ENCODE measurements at places on chromosomes 13 and 19.

- no peak for DNase-seq
Observed at GRCh38 chr13:113149711-113150549, 8.5 kb upstream of the PROZ start.

DNA sequence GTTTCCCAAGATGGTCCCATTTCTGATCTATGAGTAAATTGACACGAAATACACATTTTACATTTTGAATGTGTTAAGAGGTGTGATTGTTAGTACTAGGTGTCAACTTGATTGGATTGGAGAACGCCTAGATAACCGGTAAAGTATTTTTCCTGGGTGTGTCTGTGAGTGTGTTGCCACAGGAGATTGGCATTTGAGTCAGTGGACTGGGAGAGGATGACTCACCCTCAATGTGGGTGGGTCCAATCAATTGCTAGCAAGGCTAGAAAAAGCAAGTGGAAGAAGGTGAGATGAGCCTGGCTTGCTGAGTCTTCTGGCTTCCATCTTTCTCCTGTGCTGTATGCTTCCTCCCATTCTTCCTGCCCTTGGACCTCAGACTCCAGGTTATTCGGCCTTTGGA, 960.7 kb upstream of the PCDH9 start:
- no peak for DNase-seq

- no peak for DNase-seq
Observed at GRCh38 chr19:5645409-5645808, 22.5 kb downstream of the SAFB start.

DNA sequence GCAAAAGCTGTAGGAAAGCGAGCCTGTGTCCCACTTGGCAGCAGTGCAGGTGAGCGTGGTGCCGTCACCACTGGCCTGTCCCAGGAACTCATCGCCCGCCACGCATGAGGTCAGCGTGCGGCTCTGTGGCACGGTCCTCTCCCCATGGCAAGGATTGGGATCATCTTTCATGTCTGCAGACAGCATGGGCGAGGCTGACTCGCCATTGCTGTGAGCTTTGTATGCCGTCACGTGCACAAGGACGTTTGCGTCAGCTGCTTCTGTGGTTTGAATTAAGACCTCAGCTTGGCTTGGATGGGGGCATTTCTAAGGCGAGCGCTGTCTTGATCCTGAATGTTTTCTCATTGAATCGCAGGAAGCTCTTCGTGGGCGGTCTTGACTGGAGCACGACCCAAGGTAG, 9.8 kb downstream of the DAZAP1 start:
- no peak for DNase-seq

GRCh38 chr19:55635334-55635717, 5.5 kb upstream of the ZNF580 start:
- DNase-seq = peak; percentile 10

- no peak for DNase-seq
Observed at GRCh38 chr19:54287456-54287855, 6.5 kb upstream of the LILRB2 start.

DNA sequence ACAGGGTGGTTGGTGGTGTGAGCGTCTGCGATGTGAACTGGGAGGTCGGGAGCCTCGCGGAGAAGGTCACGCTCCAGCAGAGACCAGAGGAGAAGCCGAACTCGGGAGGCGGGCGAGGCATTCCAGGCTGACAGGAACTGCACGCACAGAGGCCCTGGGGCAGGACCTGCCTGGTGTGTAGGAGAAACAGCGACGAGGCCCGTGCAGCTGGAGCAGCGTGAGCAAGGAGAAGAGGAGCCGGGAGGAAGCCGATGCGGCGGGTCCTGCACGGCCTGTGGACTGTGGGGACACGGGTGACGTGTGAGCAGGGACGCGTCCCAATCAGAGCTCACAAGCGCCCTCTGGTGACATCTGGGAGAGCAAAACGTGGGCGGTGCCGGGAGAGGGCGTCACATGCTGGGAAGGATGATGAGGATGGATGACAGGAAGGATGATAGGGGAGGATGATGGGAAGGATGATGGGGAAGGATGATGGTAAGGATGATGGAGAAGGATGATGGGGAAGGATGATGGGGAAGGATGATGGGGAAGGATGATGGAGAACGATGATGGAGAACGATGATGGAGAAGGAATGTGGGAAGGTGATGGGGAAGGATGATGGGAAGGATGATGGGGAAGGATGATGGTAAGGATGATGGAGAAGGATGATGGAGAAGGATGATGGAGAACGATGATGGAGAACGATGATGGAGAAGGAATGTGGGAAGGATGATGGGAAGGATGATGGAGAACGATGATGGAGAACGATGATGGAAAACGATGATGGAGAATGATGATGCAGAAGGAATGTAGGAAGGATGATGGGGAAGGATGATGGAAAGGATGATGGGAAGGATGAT, 16.1 kb upstream of the MADCAM1 start:
- DNase-seq = peak; percentile 18

- no peak for DNase-seq
Observed at GRCh38 chr19:44587963-44588770, 25.2 kb upstream of the IGSF23 start.

DNA sequence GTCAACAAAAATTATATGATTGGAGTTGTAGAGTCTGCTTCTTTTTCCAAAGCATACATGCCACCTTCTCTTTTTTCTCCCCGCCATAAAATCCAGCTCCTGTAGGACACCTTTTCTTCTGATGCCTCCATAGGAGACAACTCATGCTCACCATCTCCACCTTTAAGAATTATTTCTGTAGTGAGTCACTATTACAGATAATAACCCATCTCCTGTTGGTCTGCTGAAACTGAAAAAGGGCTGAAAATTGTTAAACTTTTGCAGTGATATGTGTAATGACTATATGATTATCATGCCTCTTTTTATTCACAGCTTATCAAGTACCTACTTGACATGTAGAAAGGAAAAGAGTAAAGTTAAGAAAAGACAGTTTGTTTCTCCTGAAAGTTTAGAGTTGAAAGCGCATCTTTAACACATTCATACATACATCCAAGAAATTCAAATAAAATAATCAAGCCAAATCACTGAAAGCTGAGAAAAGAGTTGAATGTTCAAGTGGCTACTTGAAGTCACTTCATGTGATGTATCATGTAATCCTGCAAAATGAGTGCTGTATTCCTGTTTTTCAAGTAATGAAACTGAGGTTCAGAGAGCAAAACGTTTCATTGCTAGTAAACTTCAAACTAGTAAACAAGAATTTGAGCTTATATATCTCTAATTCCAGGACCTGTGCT, 35.5 kb upstream of the LPAR6 start:
- no peak for DNase-seq

DNA sequence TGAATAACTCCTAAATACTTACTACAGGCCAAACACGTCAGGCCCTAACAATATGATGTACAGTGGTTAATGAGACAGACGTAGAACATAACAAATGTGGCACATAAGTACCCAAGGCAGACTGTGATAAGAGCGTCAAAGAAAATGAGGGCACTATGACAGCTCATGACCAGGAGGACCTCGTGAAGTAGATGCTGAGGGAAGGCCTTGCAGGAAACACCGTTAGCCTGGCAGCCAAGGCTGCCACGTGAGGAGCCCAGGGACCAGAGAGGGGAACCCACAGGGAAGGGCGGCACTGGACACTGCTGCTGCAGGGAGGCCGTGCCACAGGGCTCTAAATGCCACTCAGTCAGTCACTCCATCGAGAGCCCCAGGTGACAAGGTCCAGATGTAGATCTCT, 5.7 kb downstream of the TUBGCP3 start:
- DNase-seq = no peak

DNA sequence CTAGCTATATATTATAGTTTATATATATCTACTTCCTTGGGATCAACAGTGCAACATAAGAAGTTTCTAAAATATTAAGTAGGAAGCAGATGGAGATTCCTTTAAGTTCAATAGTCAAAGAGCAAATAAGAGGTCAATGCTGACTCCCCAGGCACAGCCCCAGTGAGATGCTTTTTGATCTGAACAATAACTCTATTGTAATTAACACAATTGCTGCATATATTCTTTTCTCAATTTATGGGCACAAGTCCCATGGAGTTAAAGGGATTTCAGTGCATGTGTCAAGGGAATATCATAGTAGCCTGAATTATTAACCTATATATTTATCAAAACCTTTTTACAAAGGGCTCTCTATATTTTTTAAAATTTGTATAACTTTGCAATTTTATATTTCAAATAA, 180.8 kb downstream of the SPRY2 start:
- no peak for DNase-seq

- no peak for DNase-seq
Observed at GRCh38 chr13:40522282-40522681, 144.2 kb downstream of the FOXO1 start.

- no peak for DNase-seq
Observed at GRCh38 chr13:100063333-100063732, 25.6 kb upstream of the PCCA start.

- no peak for DNase-seq
Observed at GRCh38 chr19:2217591-2217990, 18.5 kb downstream of the PLEKHJ1 start.

DNA sequence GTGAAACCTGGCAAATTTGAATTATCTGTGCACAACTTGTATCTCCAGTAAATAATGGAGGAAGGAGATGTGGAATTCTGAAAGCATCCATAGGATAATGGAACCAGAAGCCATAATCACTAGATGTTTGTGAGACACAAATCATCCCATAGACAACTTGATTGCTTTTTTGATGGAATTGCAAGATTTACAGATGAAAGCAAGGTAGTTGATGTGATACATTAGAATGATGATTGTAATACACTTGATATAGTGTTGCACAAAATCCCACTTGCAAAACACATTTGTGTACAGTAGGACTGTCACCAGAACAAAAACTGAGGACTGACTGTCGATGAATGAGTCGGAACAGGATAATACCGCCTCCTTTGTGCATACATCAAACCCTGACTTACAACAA, 178.3 kb downstream of the IRS2 start:
- DNase-seq = no peak

GRCh38 chr19:36028313-36029041, 4.2 kb downstream of the CLIP3 start:
- DNase-seq = no peak

DNA sequence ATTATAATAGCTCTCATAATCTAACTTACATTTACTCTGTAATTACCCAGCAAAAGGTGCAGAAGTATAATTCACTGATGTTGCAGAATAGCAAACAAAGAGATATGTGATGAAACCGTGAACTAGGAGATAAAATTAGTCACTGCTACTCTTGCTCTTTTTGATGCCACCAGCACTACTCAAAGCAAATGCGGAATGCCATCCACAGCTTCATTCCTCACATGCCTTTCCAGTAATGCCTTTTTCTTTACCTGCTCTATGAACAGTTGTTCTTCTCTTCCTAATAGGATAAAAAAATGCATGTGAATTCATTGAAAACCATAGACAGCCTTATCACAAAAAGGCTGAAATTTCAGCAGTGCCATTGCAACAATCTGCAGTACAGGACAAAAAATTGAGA, 1129.5 kb downstream of the DIAPH3 start:
- no peak for DNase-seq

DNA sequence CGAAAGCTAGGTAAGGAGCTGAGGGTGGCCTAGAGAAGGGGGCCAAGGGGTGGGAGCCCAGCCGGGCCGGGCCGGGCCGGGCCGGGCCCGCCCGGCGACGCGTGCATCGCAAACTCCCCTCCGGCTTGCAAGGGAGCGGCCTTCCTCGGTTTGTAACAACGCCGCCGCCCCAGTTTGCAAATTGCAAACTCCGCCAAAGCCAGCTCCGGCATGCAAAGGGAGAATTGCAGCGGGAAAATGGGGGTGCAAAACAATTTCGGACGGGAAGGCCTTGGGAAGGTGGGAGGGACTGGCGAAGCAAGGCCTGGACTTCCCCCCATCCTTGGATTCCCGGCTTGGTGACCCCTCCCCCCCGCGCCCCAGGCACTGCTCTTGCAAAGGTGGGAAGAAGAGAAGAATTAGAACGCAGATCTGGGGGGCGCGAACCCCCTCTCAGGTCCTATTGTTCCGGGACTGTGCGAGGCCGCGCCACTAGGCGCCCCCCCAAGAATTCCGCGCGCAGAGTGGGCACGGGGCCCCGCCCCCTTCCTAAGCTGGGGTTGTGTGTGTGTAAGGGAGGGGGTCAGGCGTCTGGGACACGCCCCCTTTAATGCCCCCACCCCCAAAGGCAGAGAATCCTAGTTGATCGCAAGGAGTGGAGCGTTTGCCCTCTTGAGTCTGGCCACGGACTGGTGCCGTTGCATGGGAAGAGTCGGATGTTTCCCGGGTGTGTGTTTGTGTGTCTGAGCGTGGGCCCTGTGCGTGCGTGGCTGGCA, 926 bp downstream of the PRR12 start:
- DNase-seq = peak; percentile 49

DNA sequence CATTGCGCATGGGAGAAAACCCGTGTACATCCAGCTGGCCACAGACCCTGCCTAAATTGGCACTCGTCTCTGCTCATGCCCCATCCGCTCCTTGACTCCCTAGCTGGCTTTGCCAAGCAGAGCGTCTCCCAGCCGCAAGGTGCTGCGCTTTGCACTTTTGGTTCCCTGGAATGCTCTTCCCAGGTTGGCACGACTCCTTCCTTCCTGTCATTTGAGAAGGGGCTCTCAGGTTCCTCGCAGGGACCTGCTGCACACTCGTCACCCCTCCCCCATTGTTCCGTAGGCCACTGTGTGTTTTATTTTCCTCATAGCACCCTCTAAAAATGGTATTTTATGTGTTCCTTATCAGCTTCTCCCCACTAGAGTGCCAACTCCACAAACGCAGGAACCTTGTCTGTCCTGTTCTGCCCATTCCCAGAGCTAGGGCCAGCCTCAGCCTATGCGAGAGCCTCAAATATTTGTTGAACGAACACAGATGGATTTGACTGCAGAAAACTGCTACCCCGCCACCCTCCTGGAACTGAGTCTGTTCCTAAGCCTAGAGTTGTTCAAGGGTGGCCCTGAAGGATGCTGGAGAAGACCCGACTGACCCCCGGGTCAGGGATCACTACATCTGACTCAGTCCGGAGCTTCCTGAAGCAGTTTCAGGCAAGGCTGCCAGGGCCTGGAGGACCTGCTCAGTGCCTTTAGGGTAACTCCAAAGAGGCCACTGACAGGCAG, 8.4 kb upstream of the CEBPA start:
- DNase-seq = no peak
